ENCODE measurements at places on chromosomes 13 and 19.

DNA sequence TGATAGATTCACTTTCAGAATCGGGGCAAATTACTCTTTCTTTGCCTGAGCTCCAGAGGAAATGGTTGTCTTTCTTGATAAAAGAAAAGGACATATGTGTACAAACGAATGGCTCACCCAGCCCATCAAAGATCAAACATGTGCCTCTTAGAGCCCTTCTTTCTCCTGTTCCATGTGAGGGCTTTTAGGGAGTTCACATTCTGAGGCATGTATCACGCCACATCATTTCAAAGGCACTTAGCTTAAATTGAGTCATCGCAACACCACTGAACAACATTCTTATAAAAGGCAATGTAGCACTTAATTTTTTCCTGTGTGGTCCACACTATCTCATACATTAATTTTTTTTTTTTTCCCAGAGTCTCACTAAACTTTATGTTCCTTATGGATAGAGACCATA is 521.0 kb downstream of the SUCLA2 start:
- DNase-seq, result no peak
- no peaks in the 10 kb centered on the region for H3K36me3 ChIP-seq
- H3K4me1 ChIP-seq, result no peaks in the 10 kb centered on the region
- no peaks in the 10 kb centered on the region for H3K27me3 ChIP-seq

DNA sequence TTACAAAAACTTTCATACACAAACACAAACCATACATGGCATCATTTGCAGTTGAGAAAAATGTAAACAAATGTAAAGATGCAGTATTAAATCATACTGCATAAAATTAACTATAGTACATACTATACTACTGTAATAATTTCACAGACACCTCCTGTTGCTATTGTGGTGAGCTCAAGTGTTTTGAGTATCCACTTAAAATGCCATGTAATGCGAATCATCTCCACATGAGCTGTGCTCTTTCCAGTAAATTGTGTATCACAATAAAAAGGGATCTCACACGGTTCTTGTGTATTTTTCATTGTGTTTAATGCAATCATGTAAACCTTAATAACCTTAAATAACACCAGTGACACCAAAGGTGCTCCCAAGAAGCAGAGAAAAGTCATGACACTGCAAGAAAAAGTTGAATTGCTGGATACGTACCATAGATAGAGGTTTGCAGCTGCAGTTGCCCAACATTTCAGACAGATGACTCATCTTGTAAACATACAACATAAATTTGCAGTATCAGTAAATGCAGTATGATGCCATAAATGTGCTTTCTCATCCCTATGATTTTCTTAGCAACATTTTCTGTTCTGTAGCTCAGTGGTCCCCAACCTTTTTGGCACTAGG is 166.6 kb downstream of the RAP2A start:
- H3K4me1 ChIP-seq, result no peaks in the 10 kb centered on the region
- no peak overlapping the region for H3K27ac ChIP-seq
- H3K4me3 ChIP-seq, result no peak overlapping the region
- H3K27me3 ChIP-seq, result no peaks in the 10 kb centered on the region
- DNase-seq, result no peak

- no peak overlapping the region for H3K4me3 ChIP-seq
- no peaks in the 10 kb centered on the region for H3K27me3 ChIP-seq
- DNase-seq, result no peak
Observed at GRCh38 chr13:97505017-97505416, 71.0 kb downstream of the RAP2A start.

DNA sequence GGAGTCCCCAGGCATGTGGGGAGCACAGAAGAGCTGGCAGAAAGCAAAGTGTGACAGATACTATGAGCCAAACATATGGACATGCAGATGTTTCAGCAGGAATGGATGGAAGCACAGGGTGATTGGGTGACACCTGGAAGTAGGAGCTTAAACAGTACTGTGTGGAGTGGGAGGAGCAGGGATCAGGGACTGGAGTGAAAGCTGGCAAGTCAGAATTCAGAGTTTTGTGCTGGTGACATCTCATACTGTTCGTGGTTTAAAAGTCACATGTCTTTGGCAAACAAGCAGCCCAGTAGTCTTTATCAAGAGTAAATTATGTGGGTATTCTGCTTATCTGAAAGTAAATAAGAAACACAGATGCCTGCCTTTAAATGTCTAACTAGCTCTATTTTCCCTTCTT is 408.2 kb downstream of the COG6 start:
- H3K4me3 ChIP-seq, result no peak overlapping the region
- no peaks in the 10 kb centered on the region for H3K4me1 ChIP-seq
- no peaks in the 10 kb centered on the region for H3K36me3 ChIP-seq
- no peak overlapping the region for H3K27ac ChIP-seq
- no peaks in the 10 kb centered on the region for H3K27me3 ChIP-seq

- DNase-seq, result no peak
- H3K4me1 ChIP-seq, result no peaks in the 10 kb centered on the region
- H3K27me3 ChIP-seq, result peaks cover 41% of the 10 kb centered on the region
- H3K27ac ChIP-seq, result no peak overlapping the region
Observed at GRCh38 chr19:43820098-43820883, 6.8 kb upstream of the ZNF283 start.

- no peaks in the 10 kb centered on the region for H3K4me1 ChIP-seq
- no peak overlapping the region for H3K4me3 ChIP-seq
- H3K27ac ChIP-seq, result no peak overlapping the region
- H3K27me3 ChIP-seq, result no peaks in the 10 kb centered on the region
- no peaks in the 10 kb centered on the region for H3K36me3 ChIP-seq
Observed at GRCh38 chr13:106291006-106291405, 244.5 kb downstream of the EFNB2 start.

All from transverse colon (tissue), 4 donors.